ENCODE measurements at places on chromosomes 2 and 18.

- no peak for DNase-seq
Observed at GRCh38 chr2:222239945-222240675, 58.7 kb downstream of the PAX3 start.

GRCh38 chr2:71223767-71224333 lies 3.1 kb downstream of the PAIP2B start:
- peak; percentile 26 for DNase-seq

DNA sequence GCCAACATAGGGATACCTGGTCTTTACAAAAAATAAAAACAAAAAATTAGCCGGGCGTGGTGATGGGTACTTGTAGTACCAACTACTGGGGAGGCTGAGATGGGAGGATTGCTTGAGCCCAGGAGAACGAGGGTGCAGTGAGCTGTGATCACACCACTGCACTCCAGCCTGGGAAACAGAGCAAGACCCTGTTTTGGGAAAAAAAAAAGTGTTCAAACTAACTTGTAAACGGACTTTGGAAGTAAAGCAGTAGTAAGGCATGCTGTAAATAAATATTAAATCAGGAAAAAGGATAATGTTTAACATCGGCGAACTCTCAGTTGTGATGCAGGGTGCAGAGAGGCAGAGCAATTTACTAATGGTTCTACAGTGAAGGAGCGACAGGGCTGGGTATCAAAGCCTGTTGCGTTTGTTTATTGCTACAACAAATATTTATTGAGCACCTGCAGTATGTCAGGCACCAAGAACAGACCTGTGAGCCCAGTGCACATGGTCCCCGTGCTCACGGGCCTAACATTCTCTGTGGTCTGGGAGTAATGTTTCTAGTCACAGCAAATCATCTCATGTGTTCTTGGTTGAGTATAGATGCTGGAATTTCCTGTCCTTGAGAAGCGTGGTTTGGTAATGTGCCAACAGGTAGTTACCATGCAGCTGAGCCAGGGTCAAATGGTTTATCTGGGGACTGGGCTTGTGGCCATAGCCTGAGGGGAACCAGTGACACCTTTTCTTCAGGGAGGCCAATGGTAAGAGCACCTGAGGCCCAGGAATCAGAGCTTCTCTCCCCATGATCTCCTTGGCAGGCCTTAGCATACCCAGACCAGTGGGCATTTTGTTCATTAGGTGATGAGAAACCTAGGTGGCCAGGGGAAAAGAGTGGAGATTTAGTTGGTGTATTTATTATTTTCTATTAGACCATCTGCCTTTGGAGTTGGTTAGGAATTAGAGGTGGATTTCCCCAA lies 27.9 kb upstream of the GREB1 start:
- no peak for DNase-seq

GRCh38 chr2:217996361-217996760 lies 6.4 kb downstream of the TNS1 start:
- no peak for DNase-seq

GRCh38 chr2:76039505-76039904 lies 328.8 kb upstream of the GCFC2 start:
- no peak for DNase-seq

DNA sequence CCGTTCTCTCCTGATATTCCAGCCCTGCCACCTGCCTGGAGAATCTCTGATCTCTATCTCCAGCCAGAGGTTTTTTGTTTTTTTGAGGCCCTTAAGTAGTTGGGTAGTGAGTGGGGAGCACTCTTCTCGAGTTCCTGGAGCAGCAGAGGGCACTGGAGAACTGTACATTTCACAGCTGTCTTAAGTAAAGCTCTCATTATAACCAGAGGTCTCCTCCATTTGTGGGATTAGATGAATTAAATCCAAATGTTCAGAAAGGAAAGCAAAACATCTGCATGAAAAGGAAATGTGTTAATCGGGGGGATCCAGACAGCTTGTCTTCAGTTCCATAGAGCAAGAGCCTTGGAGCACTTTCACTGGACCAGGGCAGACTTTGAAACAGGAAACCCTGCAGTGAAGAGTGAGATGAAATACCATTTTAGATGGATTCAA lies 32.8 kb downstream of the AOX1 start:
- no peak for DNase-seq

- no peak for DNase-seq
Observed at GRCh38 chr2:239776436-239777005, 248.6 kb downstream of the NDUFA10 start.

- no peak for DNase-seq
Observed at GRCh38 chr18:37502036-37502435, 63.6 kb downstream of the CELF4 start.

GRCh38 chr2:207252979-207253645 lies 87.4 kb upstream of the KLF7 start:
- DNase-seq: no peak

GRCh38 chr2:158845859-158846258 lies 50.7 kb downstream of the DAPL1 start:
- no peak for DNase-seq

DNA sequence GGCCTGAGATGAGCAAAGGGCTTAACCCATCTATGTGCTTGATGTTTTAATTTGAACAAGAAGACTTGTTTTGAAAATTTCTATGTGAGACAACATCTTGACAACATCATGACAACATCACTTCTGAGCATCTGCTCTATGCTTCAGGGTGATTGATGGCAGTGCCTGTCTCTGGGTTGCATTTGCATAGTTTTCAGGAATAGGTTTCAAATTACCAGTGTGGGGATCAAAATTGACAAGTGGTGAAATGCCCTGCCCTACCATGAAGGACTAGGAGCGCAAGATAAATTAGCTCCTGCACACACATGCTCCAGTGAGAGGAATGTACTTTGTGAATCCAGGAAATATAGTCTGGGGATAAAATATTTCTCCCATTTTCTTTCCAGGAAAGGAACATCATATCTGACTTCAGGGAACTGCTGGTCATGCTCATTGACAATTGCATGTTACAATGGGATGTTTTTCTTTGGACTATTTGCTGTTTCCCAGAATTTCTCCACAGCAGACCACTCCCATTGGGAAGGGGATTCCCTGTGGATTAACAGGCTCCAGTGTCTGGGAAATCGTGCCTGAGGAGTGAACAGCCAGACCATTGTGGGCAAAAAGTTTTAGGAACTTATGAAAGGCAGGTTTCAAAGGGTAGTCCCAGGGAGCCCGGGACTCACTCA lies 45.3 kb upstream of the IL1R2 start:
- DNase-seq: no peak

DNA sequence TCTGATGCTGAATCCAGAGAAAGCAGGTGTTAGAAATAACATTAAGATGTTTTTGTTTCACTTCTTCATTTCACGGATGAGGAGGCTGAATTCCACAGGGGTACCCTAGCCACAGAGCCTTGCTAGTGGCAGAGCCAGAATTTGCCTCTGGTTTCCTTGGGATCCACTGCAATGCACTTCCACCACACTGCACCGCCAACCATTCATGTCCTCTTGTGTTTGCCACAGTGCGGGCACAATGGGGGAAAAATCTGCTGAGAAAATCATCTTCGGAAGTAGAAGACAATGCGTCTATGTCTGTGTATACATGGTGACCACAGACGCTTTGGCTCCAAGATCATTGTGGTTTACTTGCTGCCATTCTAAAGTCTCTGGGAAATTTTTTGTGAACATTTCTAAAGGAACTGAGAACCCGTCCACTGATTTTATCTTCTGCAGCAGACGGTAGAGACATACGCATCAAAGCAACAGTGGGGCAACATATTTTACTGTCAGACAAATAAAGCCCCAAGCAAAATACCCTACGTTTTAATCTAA lies 14.9 kb downstream of the ICOS start:
- DNase-seq: no peak

- no peak for DNase-seq
Observed at GRCh38 chr18:36066686-36067054, 689 bp downstream of the RPRD1A start.

GRCh38 chr2:46888421-46888952 lies 27.1 kb downstream of the MCFD2 start:
- no peak for DNase-seq

DNA sequence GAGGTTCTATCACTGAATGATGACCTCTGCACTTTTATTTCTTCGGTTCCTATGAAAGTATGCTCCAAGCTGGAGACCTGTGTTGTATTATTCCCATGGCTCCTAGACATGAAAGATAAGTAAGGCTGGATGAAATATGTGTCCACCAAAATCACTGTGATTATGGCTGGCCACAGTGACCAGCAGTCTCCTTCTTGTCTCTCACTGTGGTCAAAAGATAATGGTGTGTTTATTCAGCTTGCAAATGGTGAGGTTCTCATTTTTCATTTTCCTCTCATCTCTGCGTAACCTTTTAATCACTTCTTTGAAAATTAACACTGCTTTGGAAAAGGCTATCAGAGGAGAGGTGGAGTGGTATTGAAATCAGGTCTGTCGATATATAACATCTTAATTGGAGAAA lies 107.8 kb upstream of the DAPL1 start:
- no peak for DNase-seq

DNA sequence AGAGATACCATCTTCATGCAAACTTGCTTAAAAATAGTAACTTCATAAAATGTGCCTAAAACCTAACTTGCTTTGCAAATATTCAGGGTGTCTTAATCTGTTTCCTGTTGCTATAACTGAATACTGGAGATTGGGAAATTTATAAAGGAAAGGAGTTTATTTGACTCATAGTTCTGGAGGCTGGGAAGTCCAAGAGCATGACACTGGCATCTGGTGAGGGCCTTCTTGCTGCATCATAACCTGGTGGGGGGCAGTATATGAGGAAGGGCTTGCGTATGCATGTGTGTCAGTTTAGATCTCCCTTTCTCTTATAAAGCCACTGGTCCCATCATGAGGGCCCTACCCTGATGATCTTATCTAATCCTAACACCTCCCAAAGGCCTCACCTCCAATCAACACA lies 166.5 kb downstream of the LPIN1 start:
- DNase-seq: no peak

DNA sequence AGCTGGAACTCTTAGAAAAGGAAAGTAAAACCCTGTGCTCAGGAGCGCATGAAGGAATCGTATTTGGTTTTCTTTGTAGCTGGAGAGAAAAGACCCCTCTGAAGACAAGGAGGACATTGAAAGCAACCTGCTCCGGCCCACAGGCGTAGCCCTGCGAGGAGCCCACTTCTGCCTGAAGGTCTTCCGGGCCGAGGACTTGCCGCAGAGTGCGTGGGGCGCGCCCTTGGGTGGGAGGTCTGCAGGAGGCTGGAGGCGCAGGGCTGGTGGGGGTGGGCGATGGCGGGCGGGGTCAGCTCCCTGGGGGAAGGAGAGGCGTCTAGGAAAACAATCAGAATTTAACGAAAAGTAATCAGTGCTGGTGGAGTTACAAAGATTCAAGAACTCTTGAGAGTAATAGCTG lies 72.8 kb downstream of the DYSF start:
- no peak for DNase-seq

DNA sequence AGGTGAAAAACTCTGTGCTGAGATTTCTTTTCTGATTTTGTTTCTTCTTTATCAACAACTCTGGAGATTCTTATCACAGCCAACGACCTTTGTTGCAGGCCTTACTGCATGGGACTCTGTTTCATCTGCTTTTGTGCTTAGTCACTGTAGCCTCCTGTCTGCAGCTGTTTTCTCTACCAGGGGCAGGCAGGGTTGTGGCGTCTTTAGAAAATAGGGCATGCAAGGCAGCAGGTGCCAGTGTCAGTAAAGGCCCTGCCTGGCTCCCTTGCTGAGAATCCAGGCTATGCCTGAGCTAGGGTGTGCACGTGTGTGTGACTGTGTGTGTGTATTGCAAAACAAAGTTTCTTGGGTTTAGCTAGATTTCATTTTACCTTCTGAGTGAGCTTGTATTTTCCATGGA lies 14.6 kb upstream of the SLC9A2 start:
- no peak for DNase-seq

- no peak for DNase-seq
Observed at GRCh38 chr2:241641631-241642030, 4.1 kb downstream of the ATG4B start.

DNA sequence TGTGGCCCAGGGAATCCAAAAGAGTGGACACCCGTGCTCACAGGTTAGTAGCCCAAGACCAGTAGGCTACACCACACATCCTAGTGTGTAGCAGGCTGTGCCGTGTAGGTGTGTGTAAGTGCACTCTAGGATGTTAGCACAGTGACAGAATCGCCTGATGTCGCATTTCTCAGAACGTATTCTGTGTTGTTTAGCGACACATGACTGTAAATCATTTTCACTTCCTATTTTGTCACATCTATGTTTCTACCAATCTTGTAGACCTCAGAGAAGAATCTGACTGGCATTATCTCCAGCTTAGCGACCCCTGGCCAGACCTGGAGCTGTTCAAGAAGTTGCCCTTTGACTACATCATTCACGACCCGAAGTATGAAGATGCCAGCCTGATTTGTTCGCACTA lies 45.1 kb downstream of the NTSR2 start:
- no peak for DNase-seq

GRCh38 chr2:162072976-162073887 lies 783 bp downstream of the DPP4 start:
- no peak for DNase-seq

DNA sequence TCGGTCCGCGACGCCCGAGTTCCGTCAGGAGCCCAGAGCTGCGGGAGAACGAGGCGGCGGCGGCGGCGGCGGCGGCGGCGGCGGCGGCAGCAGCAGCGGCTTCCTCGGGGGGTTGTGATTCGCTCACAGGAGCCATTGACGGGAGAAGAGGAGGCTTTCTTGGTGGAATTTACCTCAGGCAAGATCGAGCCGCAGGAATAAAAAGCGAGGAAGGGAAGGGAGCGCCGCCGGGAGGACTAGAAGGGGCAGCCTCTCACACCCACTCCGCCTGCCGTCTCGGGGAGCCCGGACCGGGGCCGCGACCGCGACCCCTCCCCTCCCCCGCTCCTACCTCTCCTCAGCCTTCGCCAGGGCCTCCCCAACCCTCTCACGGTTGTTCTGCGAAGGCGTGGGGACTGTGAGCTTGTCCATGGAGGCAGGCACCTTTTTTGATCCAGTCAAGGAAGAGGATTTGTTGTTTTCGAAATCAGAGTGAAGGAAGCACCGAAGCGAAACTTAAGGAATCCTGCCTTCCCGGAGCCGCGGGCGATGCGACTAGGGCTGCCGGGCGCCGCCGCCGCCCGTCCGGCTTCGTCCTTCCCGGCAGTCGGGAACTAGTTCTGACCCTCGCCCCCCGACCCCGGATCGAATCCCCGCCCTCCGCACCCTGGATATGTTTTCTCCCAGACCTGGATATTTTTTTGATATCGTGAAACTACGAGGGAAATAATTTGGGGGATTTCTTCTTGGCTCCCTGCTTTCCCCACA lies 506 bp downstream of the BMPR2 start:
- no peak for DNase-seq

GRCh38 chr2:10369269-10370255 lies 66.9 kb downstream of the HPCAL1 start:
- no peak for DNase-seq

DNA sequence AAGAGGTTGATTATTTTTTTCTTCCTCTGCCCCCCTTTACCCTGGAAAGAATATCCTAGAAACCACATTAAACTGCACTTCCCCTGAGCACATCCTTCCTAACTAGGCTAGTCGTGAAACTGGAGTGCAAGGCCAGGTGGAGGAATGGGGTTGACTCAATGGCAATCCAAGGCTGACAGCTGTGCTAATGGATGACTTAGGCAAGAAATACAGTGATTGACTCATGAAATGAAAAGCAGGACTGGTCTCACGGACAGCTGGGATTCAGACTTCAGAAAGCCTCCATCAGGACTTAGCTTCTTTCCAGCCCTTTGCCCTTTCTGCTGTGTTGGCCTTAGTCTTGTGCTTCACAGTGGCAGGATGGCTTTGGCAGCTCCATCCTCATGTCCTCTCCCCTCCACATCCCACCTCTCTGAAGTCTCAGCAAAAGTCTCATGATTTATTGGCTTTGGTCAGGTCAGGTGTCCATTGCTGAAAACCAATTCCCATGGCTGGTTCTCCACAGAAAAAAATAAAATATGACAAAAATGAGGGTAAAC lies 33.8 kb downstream of the INSIG2 start:
- no peak for DNase-seq

Data from NCI-H1417 treated with DMSO at 0.1 percent for 48 hours (cell line).